Stimulated activated CD8-positive, alpha-beta memory T cell treated with anti-CD3 and anti-CD28 coated beads, Interleukin-4, amount 100 ng/mL, for 4 hours (primary cell): ENCODE measurements at places on chromosomes 4 and X.

GRCh38 chr4:123446865-123447474, 50.4 kb downstream of the SPRY1 start:
- no peak for DNase-seq

DNA sequence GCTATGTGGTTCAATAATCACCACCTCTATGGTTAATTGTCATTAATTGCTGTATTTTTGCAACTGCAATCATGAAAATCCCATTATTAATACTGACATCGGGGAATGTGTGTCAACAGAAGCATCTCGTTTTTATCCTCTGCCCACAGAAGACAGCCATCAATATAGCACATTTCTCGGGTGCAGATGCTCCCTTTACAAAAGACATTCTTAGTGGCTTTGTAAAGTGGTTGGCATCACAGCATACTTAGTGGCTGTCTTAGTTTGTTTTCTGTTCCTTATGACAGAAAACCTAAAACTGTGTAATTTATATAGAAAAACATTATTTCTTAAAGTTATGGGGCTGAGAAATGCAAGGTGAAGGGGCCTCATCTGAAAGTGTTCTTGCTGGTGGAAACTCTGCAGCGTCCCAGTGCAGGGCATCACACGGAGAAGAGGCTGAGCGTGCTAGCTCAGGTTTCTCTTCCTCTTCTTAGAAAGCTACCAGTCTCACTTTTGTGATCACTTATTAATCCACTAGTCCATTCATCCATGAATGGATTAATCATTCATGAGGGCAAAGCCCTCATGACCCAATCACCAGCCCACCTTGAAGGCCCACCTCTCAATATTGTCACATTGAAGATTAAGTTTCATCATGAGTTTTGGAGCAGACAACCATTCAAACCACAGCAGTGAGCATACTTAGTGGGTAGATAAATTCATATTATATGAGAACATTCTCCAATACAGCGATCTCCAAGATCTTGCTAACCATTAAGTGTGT, 1067.7 kb upstream of the PABPC4L start:
- DNase-seq = no peak

DNA sequence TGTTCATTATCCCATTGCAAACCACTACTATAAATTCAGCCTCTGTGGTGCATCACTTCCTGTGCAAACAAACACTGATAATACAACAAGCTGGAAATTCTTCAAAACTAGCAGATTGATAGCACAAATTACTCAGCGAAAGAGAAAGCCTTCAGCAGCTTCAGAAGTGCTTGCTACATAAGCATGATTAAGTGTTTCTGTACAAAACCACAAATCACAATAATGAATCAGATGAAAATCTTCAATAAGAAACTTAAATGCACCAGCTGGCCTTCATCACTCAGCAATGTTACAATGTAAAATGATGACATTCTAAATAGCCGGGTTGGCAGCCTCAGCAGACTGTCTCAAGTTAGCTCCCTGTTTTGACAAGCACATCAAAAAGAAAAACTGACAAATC, 262.2 kb downstream of the SPOCK3 start:
- DNase-seq = no peak

DNA sequence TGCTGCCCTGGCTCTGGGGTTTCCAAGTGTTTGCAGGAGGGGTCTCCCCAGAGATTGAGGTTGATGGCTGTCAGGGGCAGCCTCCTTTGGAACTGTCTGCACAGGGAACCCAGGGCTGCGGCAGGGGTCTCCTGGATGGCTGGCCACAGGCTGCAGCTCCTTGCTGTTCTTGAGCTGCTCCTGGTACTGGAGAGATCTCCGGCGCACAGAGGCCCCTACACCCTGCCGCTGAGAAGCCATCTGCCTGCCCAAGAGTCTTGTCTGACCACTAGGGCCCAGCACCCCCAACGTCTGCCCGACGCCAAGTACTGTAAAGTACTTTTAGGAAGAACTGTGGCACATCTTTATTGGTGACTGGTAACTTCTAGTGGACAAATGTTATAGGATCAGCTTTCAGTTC, 13.5 kb downstream of the STIM2 start:
- no peak for DNase-seq

GRCh38 chr4:3810111-3810680, 44.0 kb downstream of the ADRA2C start:
- DNase-seq = no peak

DNA sequence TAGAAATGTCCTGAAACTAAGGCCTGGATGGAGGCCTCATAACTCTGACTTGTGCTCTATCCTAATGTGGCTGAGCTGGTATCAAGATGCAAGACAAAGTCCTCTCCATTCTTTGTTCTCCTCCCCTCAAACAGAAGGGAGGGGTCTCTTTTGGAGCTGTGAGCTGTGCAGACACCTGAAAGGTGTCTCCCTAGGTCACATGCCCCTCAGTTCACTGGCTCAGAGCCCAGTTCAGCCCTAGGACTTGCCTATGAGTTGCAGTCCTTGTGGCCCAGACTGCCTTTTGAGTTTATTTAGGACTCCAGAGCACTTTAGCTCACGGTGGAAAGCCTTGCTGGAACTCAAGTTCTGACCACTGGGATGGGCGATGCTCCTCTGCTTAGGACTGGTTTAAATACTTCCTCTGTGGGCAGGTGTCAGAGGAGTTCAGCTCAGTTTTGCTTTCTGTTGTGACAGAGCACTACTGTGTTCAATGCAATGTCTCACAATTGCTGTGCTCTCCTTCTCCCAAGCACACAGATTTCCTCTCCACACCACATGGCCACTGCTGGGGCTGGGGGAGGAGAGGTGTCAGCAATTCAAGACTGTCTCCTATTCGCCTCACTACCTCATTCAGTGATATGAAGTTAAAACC, 84.8 kb upstream of the ZNF827 start:
- DNase-seq = no peak

DNA sequence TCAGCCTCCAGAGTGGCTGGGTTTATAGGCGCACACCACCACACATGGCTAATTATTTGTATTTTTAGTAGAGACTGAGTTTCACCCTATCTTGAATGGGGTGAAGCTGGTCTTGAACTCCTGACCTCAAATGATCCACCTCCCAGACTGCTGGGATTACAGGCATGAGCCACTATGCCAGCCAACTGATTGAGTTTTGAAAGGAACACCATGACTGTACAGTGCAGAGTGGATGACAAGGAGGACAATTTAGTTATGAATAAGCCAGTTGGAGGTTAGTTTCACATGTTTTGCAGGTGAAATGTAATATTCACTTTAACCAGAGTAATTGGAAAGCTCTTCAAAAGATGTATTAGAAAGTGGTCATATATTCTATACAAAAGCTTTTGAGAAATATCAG, 60.8 kb downstream of the PCDH18 start:
- DNase-seq = no peak

- no peak for DNase-seq
Measured at GRCh38 chr4:9898596-9899305, 117.3 kb downstream of the DRD5 start.

DNA sequence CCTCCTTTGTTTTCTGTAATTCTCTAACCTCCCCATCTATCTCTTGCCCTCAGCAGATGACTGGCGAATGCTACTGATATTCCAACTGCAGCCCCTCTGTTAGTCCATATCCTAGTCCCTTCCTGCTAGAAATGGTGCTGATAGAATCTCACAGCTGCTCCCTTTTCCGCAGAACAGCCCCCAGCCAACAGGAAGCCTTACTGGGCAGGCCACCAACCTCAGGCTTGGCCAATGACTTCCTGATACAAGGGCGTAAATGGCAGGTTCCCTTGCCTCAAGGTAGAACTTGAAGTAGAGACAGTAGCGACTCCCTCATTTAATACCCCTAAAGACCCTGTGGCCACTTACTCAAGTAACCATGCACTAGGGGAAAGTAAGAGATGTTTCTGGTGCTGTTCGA, 26.7 kb upstream of the SLC2A9 start:
- no peak for DNase-seq

- no peak for DNase-seq
Measured at GRCh38 chr4:23337292-23337691, 552.6 kb downstream of the PPARGC1A start.

GRCh38 chr4:106494066-106494465, 125.5 kb upstream of the GIMD1 start:
- DNase-seq = no peak

- no peak for DNase-seq
Measured at GRCh38 chr4:187141101-187141500, 417.4 kb upstream of the FAT1 start.

DNA sequence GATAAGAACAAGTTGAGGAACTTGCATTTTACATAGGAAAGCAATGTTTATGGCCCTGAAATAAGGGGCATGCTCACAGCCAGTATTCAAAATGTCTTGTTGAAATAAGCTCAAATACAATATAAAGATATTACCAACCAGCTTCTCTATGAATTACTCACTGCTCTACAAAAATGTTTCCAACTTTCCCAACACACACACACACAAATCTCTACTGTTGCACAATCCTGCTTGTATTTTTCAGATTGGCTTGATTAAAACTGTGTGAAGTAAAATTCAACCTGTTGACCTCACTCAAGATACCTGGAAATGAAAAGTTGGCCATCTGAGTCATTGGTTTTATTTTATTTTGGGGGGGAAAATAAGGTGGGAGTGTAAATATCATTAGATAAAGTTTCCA, 128.6 kb downstream of the CHIC2 start:
- DNase-seq = no peak

GRCh38 chr4:189530848-189531247, 409.8 kb upstream of the FRG1 start:
- DNase-seq = no peak

- DNase-seq = no peak
Measured at GRCh38 chr4:89509708-89510281, 202.2 kb upstream of the GPRIN3 start.

DNA sequence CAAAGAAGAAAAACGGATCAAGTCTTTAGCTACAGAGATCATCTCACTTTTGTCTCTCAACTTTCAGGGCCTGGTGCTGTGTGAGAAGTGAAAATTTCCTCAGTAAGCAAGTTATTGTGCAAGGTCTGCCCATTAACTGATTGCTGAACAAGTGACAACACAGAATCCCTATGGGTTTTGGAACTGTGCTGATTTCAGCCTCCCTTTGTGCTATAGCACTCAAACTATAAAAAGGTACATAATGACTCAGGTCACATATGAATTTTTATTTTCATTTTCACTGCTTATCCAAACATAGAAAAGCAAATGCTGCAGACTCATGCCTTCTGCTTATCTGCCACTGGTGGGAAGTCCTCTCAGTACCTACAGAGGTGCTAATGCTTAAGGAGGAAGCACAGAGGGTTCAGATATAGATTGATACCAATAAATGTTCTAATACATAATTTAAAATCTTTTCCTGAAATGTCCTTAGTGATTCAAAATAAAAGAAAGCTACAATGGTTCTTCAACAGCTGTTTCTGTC, 576.2 kb upstream of the CT83 start:
- DNase-seq = no peak

DNA sequence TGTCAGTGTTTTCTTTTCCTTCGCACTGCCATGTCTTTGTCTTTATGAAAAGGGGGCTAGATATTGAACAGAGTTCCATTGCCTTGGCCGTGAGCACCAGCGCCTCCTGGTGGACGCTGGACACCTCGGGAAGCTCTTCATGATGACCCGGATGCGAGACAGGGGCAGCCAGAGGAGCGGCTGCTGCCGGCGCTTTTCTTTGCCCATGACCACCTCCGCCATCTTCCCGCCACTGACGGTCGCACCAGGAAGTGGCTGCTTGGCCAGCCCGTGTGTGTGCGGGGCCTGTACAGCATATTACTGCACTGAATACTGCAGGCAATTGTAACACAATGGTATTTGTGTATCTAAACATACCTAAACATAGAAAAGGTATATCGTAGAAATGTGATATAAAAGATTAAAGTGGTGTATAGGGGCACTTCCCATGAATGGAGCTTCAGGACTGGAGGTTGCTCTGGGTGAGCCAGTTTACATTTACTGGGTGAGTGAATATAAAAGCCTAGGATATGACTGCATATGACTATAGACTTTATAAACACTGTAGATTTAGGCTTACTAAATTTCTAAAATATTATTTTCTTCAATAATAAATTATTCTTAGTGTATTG, 15.8 kb upstream of the GRIA2 start:
- DNase-seq = no peak
